RPMI7951 (cell line): ENCODE measurements at places on chromosomes 2 and 18. TPM values are rescaled to one million over a fixed set of nuclear protein-coding genes. Genes with fewer than 3 reads are reported as not detected.

The RBM44 gene
- 0.88 and 1.7 TPM in 2 replicates for total RNA-seq

DNA sequence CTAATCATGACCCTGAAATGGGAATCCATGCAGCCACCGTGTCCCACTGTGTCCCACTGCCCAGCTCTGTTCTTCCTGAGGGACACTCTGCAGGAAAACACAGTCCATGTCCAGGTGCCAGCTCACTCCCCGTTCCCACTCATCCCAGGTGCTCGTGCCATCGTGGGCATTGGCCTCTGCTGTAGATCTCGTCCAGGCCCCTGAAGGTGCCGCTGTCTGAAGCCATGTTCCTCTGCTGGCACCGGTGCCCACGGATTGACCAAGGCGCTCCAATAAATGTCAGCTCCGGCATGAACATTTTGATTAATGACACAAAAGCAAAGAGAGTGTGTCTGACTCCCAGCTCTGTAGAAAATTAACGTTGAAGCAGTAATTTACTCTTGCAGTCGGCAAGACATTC lies 280.1 kb upstream of the SALL3 start:
- DNase-seq: no peak

- DNase-seq: peak; percentile 9
Measured at GRCh38 chr2:236967499-236967783, 118.2 kb upstream of the COPS8 start.

- no peak for DNase-seq
Measured at GRCh38 chr2:60549928-60550177, 3.6 kb downstream of the BCL11A start.

- DNase-seq: no peak
Measured at GRCh38 chr2:213259266-213259665, 25.0 kb upstream of the SPAG16 start.

- DNase-seq: no peak
Measured at GRCh38 chr2:119220720-119221301, 2.8 kb upstream of the STEAP3 start.
